Activated T-helper 1 cell treated with anti-CD3 and anti-CD28 coated beads, Interleukin-2, amount 50 U/mL, for 16 hours (primary cell): ENCODE measurements at places on chromosomes 2 and 18.

GRCh38 chr18:74251297-74252038 lies 40.3 kb downstream of the CYB5A start:
- DNase-seq = no peak

DNA sequence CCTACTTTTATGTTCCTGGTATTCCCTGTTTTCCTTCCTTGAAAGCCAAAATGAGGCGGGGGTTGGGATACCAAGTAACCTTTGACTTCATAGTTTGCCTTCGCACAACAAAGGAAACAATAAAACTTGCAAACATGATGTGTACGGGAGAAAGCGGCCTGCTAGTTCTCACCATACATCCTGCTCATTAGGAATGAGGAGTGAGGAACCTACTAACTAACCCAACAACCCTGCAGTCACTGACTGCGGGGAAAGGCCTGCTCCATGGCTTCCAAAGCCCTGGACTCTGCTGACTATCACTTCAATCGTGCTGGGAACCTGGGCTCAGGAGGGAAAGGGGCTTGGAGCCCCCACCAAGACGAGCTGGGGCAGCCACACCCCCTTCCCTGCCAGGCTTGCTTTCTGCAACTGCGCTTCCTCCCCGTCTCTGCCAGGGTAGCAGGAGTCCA lies 24.2 kb downstream of the RPL31 start:
- no peak for DNase-seq

DNA sequence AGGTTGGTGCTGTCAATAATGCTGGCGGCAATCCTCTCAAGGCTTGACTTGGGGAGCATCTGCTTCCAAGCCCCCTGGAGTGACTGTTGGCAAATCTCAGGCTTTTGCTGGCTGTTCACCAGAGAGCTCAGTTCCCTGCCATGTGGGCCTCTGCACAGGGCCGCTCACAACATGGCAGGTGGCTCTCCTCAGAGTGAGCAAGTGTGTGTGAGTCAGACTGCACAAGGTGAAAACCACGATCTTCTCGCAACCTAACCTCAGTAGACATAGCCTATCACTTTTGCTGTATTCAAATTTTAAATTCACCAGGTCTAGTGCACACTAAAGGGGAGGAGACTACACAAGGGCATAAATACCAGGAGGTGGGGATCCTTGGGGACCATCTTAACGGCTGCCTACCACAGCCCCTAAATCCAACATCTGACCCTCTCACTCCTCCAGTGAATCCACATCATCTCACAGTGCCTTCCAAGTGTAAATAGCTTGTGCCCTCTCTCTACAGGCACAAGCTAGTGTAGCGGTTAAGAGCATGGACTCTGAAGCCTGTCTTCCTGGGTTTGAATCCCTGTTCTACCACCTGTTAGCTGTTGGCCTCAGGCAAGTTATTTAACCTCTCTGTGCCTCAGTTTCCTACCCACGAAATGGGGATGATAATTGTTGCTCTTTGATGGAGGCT lies 187.7 kb upstream of the CXCR4 start:
- peak; percentile 38 for DNase-seq

DNA sequence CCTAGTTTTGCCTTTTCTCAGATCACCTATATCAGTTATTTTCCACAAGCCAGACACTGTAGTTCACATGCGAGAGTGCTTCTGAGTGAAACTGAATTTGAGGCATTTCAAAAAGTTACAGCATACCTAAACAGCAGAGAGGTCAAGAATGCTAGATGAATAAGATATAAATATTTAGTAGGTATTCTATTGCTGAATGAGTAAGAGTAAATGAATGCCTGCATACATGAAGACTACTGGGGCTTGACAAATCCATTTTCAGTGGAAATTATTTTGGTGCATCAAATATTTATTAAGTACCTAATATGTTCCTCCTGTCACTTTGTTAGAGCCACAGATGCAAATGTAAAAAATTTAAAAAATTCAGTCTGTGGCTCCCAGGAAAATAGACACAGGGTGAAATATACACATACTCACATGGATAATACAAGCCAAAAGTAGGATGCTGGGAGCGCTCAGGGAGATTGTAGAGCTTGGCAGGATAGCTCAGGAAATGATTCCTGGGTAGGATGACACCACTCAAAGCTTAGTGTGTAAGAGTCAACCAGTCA lies 27.6 kb upstream of the CDC42EP3 start:
- DNase-seq = no peak

GRCh38 chr2:198374375-198375082 lies 570.1 kb downstream of the PLCL1 start:
- no peak for DNase-seq

DNA sequence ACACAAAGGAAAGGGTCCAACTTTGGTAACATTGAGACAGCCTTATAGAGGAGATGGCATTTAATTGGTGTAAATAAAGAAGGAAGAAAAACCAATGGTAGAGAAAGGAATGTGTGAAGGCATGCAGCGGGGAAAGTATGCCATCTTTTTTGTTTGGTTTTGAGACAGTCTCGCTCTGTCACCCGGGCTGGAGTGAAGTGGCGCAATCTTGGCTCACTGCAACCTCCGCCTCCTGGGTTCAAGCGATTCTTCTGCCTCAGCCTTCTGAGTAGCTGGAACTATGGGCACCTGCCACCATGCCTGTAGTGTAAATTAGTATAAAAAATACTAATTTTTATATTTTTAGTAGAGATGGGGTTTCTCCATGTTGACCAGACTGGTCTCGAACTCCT lies 6.4 kb downstream of the RIOK3 start:
- no peak for DNase-seq

DNA sequence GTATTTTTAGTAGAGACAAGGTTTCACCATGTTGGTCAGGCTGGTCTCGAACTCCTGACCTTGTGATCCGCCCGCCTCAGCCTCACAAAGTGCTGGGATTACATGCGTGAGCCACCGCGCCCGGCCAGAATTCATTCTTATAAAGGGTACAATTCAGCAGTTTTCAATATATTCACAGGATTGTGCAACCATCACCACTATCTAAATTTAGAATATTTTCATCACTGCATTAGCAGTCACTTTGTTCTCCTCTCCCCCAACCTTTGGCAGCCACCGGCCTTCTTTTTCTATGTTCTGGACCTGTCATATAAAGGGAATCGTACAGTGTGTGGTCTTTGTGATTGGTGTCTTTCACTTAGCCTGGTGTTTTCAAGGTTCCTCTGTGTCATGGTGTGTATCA lies 40.7 kb downstream of the TCF7L1 start:
- no peak for DNase-seq

- no peak for DNase-seq
These were observed 12.6 kb upstream of the FIGN start for GRCh38 chr2:163748420-163748819.

GRCh38 chr18:61606068-61606660 lies 272.9 kb downstream of the CDH20 start:
- no peak for DNase-seq

DNA sequence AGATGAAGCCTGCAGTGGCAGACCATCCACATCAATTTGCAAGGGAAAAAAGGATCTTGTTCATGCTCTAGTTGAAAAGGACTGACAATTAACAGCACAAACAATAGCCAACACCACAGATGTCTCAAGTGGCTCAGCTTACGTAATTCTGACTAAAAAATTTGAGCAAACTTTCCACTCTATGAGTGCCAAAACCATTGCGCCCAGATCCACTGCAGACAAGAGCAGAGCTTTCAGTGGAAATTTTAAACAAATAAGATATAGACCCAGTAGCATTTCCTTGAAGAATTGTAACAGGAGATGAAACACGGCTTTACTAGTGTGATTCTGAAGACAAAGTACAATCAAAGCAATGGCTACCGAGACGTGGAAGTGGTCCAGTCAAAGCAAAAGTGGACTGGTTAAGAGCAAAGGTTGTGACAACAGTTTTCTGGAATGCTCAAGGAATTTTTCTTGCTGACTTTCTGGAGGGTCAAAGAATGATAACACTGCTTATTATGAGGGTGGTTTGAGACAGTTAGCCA lies 12.0 kb upstream of the ZNF396 start:
- DNase-seq = no peak

- DNase-seq = no peak
These were observed 201.7 kb upstream of the STON1 start for GRCh38 chr2:48328159-48328809.

DNA sequence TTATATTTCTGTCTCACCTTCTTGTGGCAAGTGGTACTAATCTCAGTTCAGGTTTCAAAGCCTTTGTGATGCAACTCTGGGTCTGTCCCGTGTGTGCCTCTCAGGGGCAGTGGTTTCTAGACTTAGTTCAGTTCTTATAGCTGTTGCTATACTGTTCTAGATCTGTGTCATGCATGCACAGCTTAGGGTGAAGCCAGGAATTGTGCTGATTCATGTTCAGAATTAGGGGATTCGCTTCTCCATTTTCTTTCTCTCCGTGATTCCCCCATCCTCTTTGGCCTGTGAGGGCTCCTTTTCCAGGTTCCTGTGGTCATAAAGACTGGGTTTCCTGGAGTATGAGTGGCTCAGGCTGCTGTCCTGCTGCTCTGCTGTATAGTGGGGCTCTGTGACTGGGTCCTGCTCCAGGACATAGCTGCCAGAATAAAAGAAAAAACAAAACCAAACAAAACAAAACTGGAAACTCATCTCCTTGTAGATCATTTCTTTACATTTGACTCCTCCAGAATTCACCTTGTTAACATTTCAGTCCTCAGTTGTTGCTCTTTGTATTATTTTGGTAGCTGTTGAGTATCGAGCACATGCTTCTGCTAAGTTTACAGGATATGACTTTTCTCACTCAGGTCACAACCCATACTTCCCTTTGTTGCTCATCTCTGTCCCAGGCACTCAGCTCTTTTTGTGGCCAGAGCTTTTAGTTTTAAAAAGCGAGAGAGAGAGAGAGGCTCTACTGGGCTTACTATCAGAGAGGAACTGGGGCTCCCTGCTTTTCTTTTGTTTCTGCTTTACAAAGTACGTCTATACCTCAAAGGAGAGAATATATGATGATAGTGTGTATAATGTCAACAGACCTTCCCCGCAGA lies 34.2 kb downstream of the CERS6 start:
- no peak for DNase-seq
